T-helper 2 cell treated with Interferon-gamma antibody and Interleukin-4, amounts not matched to agents 5 μg/mL and 100 μg/mL, for 36 hours (primary cell): ENCODE measurements at places on chromosomes 2 and 18.

DNA sequence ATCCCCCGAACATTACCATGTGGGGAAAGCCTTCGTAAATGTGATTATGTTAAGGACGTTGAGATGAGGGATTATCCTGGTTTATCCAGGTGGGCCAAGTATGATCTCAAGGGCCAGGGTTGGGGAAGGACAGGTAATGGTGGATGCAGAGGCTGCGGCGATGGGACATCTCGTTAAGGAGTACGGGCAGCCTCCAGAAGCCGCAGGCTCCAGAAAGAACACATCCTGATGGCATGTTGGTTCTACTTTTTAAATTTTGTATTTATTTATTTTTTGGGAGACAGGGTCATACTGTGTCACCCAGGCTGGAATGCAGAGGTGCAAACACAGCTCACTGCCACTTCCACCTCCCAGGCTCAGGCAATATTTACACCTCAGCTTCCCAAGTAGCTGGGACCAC is 86.2 kb upstream of the RAB6C start:
- H3K4me3 ChIP-seq, result no peak overlapping the region
- no peak for DNase-seq
- no peak overlapping the region for H3K27ac ChIP-seq
- H3K36me3 ChIP-seq, result no peaks in the 10 kb centered on the region
- peaks cover 2% of the 10 kb centered on the region for H3K27me3 ChIP-seq

DNA sequence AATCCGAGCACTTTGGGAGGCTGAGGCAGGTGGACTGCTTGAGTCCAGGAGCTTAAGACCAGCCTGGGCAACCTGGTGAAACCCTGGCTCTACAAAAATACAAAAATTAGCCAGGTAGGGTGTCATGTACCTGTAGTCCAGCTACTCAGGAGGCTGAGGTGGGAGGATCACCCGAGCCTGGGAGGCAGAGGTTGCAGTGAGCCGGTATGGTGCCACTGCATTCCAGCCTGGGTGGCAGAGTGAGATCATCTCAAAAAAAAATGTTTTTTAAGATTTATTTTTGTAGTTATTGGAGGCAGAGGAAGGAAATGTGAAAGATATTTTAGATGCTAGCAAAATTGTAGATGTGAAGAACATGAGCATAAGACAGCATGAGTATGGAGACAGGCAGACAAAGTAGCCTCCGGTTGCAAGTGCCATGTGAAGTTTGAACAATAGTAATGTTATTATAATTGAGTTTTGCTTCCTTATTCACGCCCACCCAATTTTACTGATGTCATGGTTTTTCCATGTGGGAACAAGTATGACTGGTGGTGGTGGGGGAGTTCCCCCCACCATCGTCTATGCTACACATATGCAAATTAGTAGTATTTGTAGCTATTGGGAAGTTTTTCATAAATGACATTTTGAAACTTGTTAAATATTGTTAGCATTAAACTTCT is 18.0 kb downstream of the REL start:
- DNase-seq, result peak; percentile 74
- H3K4me3 ChIP-seq, result no peak overlapping the region
- peak overlapping the region; percentile 35 for H3K27ac ChIP-seq
- peaks cover 40% of the 10 kb centered on the region for H3K36me3 ChIP-seq
- no peaks in the 10 kb centered on the region for H3K27me3 ChIP-seq
- H3K4me1 ChIP-seq, result peaks cover 13% of the 10 kb centered on the region

- H3K27ac ChIP-seq, result no peak overlapping the region
- no peak overlapping the region for H3K4me3 ChIP-seq
- H3K4me1 ChIP-seq, result no peaks in the 10 kb centered on the region
- no peaks in the 10 kb centered on the region for H3K27me3 ChIP-seq
Observed at GRCh38 chr2:208570851-208571763, 164.5 kb downstream of the PTH2R start.

GRCh38 chr2:204143216-204144014 is 206.9 kb downstream of the ICOS start:
- peaks cover 18% of the 10 kb centered on the region for H3K27me3 ChIP-seq
- H3K4me3 ChIP-seq, result no peak overlapping the region
- peaks cover 13% of the 10 kb centered on the region for H3K4me1 ChIP-seq
- H3K27ac ChIP-seq, result no peak overlapping the region
- no peak for DNase-seq
- no peaks in the 10 kb centered on the region for H3K36me3 ChIP-seq

- no peaks in the 10 kb centered on the region for H3K4me1 ChIP-seq
- H3K36me3 ChIP-seq, result no peaks in the 10 kb centered on the region
- no peak overlapping the region for H3K4me3 ChIP-seq
- no peak for DNase-seq
Observed at GRCh38 chr2:139963863-139964355, 1183.7 kb upstream of the NXPH2 start.

DNA sequence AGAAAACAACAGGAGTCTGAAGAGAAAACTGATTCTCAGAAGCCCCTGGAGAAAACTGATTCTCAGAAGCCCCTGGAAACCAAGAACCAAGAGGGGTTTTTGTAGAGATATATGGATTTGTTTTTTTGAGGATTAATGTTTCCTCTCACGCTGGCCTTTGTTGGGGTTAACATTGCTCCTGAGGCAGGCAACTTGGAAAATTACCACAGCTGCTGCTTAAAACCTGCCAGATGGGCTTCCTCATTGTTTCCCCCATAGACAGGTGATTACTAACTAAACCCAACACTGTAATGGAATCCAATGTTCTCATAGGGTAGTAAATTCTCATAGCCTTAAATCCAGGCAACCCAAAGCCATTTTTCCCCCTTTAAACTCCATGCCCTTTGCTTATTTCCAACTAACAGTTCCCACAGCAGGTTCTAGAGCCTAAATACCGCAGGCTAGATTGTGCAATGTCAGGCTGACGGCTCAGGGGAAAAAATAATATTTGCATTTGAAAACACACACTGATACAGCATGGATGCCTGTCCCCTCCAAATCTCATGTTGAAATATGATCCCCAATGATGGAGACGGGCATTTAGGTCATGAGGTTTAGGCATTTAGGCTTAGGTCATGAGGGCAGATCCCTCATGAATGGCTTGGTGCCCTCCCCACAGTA is 272.3 kb upstream of the PKDCC start:
- peaks cover 8% of the 10 kb centered on the region for H3K27me3 ChIP-seq
- no peak overlapping the region for H3K27ac ChIP-seq
- H3K36me3 ChIP-seq, result no peaks in the 10 kb centered on the region
- no peak overlapping the region for H3K4me3 ChIP-seq
- no peaks in the 10 kb centered on the region for H3K4me1 ChIP-seq

GRCh38 chr2:57880967-57881366 is 165.6 kb upstream of the VRK2 start:
- H3K36me3 ChIP-seq, result no peaks in the 10 kb centered on the region
- no peaks in the 10 kb centered on the region for H3K4me1 ChIP-seq
- no peaks in the 10 kb centered on the region for H3K27me3 ChIP-seq
- DNase-seq, result no peak

GRCh38 chr2:65357959-65358294 is 74.5 kb downstream of the SPRED2 start:
- H3K27me3 ChIP-seq, result peaks cover 31% of the 10 kb centered on the region
- DNase-seq, result no peak
- H3K4me3 ChIP-seq, result peak overlapping the region; percentile 35
- H3K27ac ChIP-seq, result no peak overlapping the region
- peaks cover 42% of the 10 kb centered on the region for H3K4me1 ChIP-seq
- no peaks in the 10 kb centered on the region for H3K36me3 ChIP-seq

DNA sequence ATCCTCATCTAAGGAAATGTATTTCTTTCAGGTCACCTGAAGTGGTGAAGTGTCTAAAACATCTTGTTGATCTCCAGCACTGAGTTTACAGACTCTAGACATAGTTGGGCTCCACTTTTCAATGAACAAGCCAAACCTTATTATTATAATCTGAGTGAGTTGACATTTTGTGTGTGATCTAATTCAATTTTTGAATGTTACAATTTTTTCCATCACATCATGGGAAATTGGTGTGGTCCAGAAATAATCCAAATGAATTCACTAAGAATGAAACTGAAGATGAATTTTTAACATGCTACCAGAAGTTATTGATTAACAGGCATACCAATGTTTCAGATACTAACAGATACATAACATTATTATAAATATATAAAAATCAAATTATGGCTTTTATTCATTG is 75.6 kb upstream of the EFEMP1 start:
- no peaks in the 10 kb centered on the region for H3K4me1 ChIP-seq
- no peaks in the 10 kb centered on the region for H3K36me3 ChIP-seq
- no peaks in the 10 kb centered on the region for H3K27me3 ChIP-seq
- no peak for DNase-seq

- H3K27me3 ChIP-seq, result peaks cover 27% of the 10 kb centered on the region
- H3K27ac ChIP-seq, result no peak overlapping the region
- H3K36me3 ChIP-seq, result no peaks in the 10 kb centered on the region
- DNase-seq, result no peak
Observed at GRCh38 chr18:23897733-23898132, 116.8 kb upstream of the TTC39C start.

DNA sequence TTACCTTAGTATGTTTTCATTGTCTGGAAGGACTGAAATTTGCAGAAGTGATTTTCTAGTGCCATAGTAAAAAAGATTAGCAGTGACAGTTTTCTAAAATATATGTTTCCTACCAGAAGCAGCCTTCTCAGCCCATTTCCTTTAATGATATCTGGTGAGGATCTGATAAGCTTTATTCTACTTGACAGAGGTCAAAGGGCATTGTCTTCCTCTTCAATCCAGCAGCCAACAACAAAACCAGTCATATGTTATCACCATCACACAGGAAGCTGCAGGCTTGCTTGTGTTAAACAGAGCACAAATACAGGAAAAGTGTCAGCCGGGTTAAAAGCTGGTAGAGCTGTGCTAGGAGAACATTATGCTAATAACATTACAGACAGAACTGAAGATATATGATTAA is 35.6 kb upstream of the ZSWIM2 start:
- DNase-seq, result no peak
- no peaks in the 10 kb centered on the region for H3K36me3 ChIP-seq
- no peaks in the 10 kb centered on the region for H3K4me1 ChIP-seq
- H3K4me3 ChIP-seq, result no peak overlapping the region
- H3K27me3 ChIP-seq, result no peaks in the 10 kb centered on the region

GRCh38 chr2:43269706-43270105 is 43.3 kb upstream of the ZFP36L2 start:
- no peaks in the 10 kb centered on the region for H3K27me3 ChIP-seq
- H3K36me3 ChIP-seq, result peaks cover 4% of the 10 kb centered on the region
- DNase-seq, result no peak
- H3K4me1 ChIP-seq, result peaks cover 2% of the 10 kb centered on the region
- H3K4me3 ChIP-seq, result no peak overlapping the region

GRCh38 chr2:231356466-231356844 is 39.1 kb upstream of the B3GNT7 start:
- no peaks in the 10 kb centered on the region for H3K27me3 ChIP-seq
- no peaks in the 10 kb centered on the region for H3K36me3 ChIP-seq
- H3K4me3 ChIP-seq, result no peak overlapping the region
- DNase-seq, result no peak
- peaks cover under 1% of the 10 kb centered on the region for H3K4me1 ChIP-seq

- H3K27ac ChIP-seq, result peak overlapping the region; percentile 84
- H3K4me1 ChIP-seq, result peaks cover 86% of the 10 kb centered on the region
- peak overlapping the region; percentile 77 for H3K4me3 ChIP-seq
- H3K36me3 ChIP-seq, result peaks cover 27% of the 10 kb centered on the region
Observed at GRCh38 chr2:197265924-197266323, 44.7 kb downstream of the ANKRD44 start.

GRCh38 chr2:2861666-2862240 is 515.9 kb downstream of the EIPR1 start:
- H3K36me3 ChIP-seq, result no peaks in the 10 kb centered on the region
- H3K4me3 ChIP-seq, result no peak overlapping the region
- no peak for DNase-seq
- no peak overlapping the region for H3K27ac ChIP-seq

- H3K36me3 ChIP-seq, result no peaks in the 10 kb centered on the region
- DNase-seq, result no peak
- peaks cover 5% of the 10 kb centered on the region for H3K27me3 ChIP-seq
Observed at GRCh38 chr2:134360745-134361487, 107.0 kb downstream of the MGAT5 start.

DNA sequence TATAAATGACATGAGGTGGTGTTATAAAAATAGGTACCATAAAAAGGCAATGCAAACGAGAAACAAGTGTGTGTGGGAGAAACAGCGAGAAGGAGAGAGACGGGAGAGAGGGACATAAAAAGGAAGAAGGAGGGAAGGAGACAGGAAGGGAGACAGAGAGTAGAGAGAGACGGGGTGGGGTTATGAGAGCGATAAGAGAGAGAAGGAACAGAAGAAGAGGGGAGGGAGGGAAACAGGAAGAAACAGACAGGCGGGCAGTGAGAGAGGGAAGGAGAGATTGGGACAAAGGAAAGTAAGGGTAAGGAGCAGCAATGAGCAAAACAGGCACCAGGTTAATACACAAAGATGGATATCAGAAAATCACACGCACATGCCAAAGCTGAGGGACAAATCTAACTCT is 83.7 kb downstream of the TGFA start:
- H3K4me3 ChIP-seq, result no peak overlapping the region
- no peak for DNase-seq
- H3K36me3 ChIP-seq, result no peaks in the 10 kb centered on the region
- H3K27me3 ChIP-seq, result peaks cover 2% of the 10 kb centered on the region
- no peak overlapping the region for H3K27ac ChIP-seq

DNA sequence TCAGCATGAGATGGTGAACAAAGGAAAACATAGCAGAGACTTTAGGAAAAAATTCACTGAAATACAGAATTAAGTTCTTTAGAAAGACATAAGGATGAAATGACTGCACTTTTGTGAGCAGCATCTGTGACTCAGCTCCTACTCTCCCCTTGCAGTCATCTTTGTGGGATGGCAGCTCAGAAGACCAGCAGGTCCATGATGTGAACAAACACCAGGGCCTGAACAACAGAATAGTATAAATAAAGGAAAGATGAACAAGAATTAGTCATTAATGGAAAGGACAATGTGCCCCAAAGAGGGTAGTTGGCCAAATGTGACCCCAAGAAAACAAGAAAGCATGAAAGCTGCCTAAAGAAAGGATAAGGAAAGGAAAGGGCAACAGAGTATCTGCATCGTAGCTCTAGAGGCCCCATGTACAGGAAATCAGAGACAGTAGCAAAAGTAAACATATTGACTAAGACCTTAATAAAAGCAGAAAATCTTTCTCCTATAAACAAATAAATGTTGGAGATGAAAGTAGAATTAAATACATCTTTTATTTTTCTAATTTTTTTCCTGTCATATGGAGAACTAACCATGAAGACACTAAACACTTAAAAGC is 318.0 kb downstream of the ZEB2 start:
- H3K36me3 ChIP-seq, result peaks cover 28% of the 10 kb centered on the region
- peak overlapping the region; percentile 12 for H3K27ac ChIP-seq
- H3K27me3 ChIP-seq, result no peaks in the 10 kb centered on the region
- H3K4me1 ChIP-seq, result peaks cover 25% of the 10 kb centered on the region
- DNase-seq, result peak; percentile 27

- DNase-seq, result no peak
- H3K36me3 ChIP-seq, result no peaks in the 10 kb centered on the region
- H3K27ac ChIP-seq, result peak overlapping the region; percentile 46
- H3K4me1 ChIP-seq, result peaks cover 24% of the 10 kb centered on the region
- peak overlapping the region; percentile 91 for H3K4me3 ChIP-seq
Observed at GRCh38 chr2:73072416-73072815, 904 bp upstream of the SFXN5 start.
